Memory B cell (primary cell): ENCODE measurements at places on chromosomes 7 and 10.
A peak's percentile ranks its signal among the peaks of the same experiment; 100 is the strongest.

GRCh38 chr7:45685619-45686240 is 111.6 kb downstream of the ADCY1 start:
- H3K4me1 ChIP-seq = no peaks in the 10 kb centered on the region
- no peak overlapping the region for H3K27ac ChIP-seq
- no peak for DNase-seq
- no peak overlapping the region for H3K4me3 ChIP-seq
- H3K27me3 ChIP-seq = peaks cover 7% of the 10 kb centered on the region

GRCh38 chr10:49292565-49293207 is 6.3 kb upstream of the C10orf71 start:
- H3K4me1 ChIP-seq = peaks cover 4% of the 10 kb centered on the region
- H3K27me3 ChIP-seq = peaks cover 9% of the 10 kb centered on the region
- H3K36me3 ChIP-seq = no peaks in the 10 kb centered on the region
- H3K4me3 ChIP-seq = no peak overlapping the region
- H3K27ac ChIP-seq = no peak overlapping the region

- DNase-seq = no peak
- H3K4me1 ChIP-seq = peaks cover 5% of the 10 kb centered on the region
- H3K36me3 ChIP-seq = peaks cover 11% of the 10 kb centered on the region
- no peak overlapping the region for H3K27ac ChIP-seq
- H3K4me3 ChIP-seq = no peak overlapping the region
Observed at GRCh38 chr7:149228831-149229471, 10.5 kb upstream of the ZNF212 start.

GRCh38 chr10:75400163-75400770 is 1.3 kb downstream of the ZNF503 start:
- no peak overlapping the region for H3K27ac ChIP-seq
- H3K4me1 ChIP-seq = peaks cover 11% of the 10 kb centered on the region
- no peak for DNase-seq
- H3K27me3 ChIP-seq = peaks cover 21% of the 10 kb centered on the region
- peaks cover 2% of the 10 kb centered on the region for H3K36me3 ChIP-seq
- peak overlapping the region; percentile 80 for H3K4me3 ChIP-seq

- H3K36me3 ChIP-seq = peaks cover 5% of the 10 kb centered on the region
- H3K4me1 ChIP-seq = peaks cover 7% of the 10 kb centered on the region
- DNase-seq = no peak
Observed at GRCh38 chr7:66237906-66238772, 33.0 kb downstream of the TPST1 start.
